Adipocyte (in vitro differentiated cells): ENCODE measurements at places on chromosomes 4 and X.

DNA sequence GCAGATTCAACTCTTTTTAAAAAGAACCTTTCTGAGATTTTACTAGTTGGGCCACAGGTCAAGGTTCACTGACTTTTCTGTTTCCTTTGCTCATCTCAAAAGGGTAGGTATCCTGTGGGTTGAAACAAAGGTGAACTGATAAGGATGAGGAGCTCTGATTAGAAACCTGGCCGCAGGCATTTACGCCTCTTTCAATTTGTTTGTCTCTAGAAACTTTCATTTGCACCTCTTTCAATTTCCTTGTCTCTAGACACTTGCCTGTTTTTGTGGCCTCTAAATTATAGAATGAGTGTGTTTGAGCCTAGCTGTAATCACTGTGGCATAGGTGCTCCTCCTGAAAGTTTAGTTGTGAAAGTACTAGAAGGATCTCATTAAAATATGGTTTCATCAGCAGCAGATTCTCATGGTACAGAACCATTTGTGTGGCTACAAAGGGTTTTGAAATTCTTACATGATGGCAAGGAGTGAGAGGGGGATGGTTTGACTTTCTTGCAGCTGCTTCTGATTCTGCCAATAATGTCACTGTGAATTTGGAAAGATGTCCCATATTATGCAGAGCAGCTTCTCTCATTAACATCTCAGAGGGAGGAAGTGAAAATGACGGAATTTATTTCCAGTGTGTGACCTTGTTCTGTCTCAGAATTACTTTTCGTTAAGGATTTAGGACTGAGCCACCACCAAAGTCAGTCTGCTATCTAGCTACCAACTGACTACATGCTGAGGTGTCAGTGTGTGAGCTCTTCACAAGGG is 142.2 kb downstream of the SH2D1A start:
- DNase-seq: no peak

GRCh38 chr4:151798678-151799416 is 38.0 kb upstream of the GATB start:
- DNase-seq: no peak

GRCh38 chr4:99625369-99625768 is 32.3 kb downstream of the C4orf54 start:
- DNase-seq: no peak

DNA sequence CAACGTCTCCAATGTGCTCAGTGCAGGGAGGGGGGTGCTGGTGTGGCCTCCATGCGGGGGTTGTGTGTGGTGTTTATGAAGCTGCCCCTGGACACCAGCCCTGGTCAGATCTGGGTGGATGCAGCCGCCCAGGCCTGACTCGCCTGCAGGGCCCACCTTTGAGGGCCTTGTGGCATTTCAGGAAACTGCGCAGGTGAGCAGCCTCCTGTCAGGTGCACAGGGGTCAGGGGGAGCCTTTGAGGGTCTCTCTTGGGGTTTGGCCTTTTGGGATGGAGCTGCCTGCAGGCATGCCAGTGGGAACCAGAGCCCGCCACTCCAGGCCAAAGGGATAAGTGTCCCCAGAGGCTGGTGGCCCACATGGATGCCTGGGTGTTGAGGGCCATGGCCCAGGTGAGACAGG is 45.4 kb downstream of the ADRA2C start:
- no peak for DNase-seq

DNA sequence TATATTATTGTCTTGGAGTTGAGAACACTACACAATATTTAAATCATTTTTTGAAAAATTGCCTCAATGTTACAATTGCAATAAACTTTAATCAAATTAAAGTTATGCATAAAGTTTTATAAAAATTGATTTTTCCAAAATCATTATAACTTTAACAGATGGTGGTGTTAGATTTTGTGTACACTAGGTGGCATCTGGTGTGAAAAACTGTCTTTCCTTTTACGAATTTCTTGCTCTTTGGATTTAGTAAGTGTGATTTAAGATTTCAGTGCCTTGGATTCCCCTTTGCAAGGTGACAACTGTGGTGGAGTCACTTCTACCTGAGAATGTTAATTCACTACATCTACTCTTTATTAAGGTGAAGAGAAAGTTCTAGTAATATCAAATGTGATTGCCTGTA is 91.6 kb downstream of the AREG start:
- no peak for DNase-seq

GRCh38 chr4:158704274-158704673 is 18.9 kb downstream of the PPID start:
- no peak for DNase-seq

DNA sequence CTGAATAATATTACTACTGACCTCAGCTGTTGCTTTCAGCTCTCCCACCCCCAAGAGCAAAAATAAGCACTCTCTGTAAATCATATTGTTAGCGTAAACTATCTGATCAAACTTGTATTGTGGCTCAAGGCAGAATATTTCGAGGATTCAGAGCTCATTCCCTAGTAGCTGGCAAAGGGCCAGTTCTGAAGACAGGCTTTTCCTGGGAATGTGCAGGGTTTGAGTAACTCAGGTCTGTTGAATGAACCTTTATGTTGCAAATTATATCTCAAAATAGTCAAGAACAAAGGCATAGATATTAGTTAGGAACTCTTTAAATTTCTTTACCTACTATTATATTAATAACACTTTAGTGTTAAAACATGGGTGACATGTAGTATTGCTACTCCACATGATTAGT is 454.9 kb downstream of the CCSER1 start:
- no peak for DNase-seq

DNA sequence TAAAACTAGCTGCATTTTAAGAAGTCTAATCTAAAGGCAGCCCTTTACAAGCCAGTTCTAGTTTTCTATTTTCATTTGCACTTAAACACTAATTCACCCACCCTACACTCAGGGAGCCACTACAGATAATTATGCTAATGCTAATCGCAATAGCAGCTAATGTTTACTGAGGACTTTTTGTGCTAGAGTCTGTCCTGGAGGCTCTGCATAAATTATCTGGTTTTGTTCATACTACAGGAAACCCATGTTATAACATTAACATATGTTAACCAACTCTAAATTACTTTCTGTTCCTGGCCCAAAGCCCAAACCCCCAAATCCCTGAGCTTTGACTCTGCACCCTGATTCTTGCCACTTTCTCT is 480 bp upstream of the RADX start:
- DNase-seq: peak; percentile 2

- peak; percentile 51 for DNase-seq
These were observed 297.5 kb upstream of the KLF3 start for GRCh38 chr4:38366456-38366855.

DNA sequence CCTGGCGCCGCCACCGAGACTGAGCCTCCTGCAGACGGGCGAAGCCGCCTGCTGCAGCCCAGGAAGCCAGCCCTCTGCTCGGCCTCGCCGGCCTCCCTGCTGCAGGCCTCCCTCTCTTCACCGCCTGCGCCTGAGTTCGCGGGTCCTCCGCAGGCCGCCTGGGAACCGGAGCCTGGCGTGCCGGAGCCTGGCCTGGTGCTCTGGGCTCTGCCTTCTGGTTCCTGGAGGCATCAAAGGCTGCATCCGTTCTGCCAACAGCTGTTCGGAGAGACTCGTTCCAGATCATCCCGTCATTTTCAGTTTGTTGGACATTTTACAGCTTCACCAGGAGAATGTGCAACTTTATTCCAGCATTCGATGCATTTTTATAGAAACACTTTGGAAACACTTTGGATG is 178.0 kb downstream of the DCLK2 start:
- DNase-seq: no peak

DNA sequence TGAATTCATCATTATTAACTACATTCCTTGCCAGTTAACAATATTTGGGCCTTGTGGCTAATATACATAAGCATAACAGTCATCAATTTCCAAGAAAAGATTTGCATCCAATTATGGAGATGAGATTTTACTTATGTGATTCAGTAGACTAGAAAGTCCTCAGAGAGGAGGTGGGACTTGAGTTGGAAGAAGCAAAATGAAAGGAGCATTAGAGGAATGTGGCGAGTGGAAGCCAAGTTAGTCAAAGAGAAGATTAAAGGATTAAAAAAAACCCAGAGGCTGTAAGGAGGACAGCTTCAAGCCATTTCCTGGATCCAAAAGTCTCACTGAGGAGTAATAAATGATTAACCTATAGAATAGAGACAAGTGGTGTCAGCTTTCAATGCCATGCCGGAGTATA is 1099.4 kb upstream of the IGFBP7 start:
- no peak for DNase-seq

GRCh38 chr4:173883821-173884220 is 353.8 kb upstream of the HAND2 start:
- peak; percentile 46 for DNase-seq

DNA sequence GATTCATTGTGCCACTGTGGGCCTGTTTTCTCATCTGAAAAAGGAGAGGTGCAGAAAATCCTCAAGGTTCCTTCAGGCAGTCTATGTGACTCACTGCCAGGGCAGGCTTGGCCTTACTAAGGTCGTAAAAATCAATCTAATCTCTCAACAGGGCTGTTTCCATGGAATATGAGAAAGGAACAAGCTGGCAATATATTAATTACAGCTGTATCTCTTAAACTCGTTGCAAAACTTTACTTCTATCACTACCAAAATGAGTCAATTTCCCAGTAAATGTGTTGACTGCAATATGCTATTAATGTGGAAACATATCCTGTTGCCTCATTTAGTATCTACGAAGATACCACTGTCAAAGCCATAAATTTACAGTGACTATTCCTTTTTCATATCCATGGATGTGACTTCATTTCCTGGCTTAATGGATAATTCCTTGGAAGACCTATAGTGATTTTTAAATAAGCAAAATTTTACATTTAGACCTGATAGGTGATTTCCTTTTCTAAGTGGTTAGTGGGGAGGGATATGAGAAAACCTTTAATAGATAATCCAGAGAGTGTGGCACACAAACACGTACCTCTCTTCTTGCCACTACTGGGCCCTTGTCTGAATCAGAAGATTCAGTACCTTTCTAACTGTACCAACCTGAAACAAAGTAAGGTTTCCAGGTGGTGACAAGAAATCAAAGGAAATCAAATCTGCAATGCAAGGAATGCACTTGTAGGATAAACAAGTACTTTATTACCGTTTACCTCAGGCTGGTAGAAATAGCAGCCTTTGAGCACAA is 127.4 kb upstream of the FTHL17 start:
- no peak for DNase-seq

DNA sequence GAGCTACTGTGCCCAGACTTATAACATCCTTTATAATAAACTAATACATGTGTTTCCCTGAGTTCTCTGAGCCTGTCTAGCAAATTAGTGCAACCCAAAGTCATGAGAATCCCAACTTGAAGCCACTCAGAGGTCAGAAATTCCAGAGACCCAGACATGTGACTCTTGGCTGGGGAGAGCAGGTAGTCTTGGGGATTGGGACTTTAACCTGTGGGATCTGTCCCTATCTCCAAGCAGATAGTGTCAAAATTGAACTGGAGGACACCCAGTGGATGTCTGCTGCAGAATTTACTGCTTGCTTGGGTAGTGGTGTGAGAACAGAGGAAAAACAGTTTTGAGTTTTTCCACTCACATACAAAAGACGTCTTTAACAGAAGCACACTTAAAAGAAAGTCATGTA is 26.4 kb downstream of the ELOVL6 start:
- no peak for DNase-seq

GRCh38 chr4:1041147-1041935 is 29.9 kb downstream of the FGFRL1 start:
- DNase-seq: no peak

- no peak for DNase-seq
These were observed 36.8 kb upstream of the IL1RAPL1 start for GRCh38 chrX:28550331-28550872.

- no peak for DNase-seq
These were observed 35.4 kb downstream of the RBBP7 start for GRCh38 chrX:16834806-16835205.
